ENCODE measurements at places on chromosomes 16 and 17.

DNA sequence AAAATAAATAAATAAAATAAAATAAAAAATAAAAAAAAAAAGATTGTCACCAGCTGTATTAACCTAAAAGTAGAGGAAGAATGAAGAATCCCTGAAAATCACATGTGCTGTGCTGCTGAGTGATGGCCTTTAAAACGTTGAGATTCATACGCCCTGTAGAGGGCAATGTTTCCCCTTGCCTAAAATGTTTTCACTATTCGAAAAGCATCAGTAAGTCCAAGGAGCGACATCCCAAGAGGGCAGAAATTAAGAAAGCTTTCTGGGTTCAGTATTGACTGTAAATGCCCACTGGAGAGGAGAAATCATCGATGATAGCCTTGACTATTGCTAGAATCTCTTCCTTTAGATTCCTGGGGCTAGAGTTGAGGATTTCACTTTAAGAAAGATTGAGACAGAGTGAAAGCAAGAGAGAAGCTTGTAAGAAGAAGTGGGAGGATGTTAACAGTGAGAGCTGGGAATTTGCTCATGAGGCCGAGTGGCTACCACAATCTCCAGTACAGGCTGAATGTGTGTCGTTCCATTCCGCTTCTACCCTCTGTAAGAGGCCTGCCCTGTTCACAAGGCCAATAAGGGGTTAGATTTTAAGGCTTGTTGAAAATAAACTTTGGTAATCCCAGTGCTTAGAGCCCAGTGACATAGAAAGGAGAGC is 170.8 kb upstream of the FAM20A start:
- DNase-seq, result peak; percentile 66

DNA sequence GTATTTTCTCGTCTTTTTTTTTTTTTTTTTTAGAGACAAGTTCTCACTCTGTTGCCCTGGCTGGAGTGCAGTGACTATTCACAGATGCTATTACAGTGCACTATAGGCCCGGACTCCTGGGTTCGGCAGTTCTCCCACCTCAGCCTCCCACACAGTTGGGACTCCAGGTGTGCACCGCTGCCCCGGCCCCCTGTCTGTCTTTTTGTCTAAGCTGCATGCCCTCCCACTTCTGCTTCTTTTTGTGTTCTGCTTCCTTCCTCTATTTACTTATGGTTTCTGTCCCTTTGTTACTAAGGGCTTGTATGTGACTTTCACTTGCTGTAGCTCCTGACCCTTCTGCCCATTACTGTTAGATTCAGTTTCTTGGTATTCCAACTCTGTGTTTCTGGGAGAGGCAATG is 20.5 kb downstream of the SLC7A6 start:
- no peak for DNase-seq

DNA sequence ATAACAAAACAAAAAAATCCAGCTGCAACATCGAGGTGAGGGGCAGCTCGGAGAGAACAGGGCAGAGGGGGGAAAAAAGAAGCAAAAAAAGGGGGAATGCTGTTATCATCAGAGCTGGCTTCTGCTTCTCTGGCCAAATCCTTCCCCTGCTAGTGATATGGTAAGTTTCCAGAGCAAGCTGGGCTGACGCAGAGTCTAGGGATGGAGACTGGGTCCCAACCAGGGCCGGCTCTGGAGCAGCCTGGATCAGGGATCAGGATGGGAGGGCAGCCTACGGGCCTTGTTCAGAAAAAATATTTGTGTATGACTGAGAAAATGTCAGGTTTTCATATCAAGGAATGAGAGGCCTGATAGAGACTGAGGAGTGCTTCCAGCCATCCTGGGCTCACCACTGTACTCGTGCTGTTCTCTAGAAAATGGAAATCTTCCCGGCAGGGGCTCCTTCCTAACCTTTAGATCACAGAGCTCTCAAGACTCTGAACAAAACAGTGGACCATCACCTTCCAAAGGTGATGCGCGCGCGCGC is 726 bp upstream of the C1QTNF1 start:
- DNase-seq, result no peak

GRCh38 chr17:43609613-43610385 is 51.9 kb downstream of the MEOX1 start:
- no peak for DNase-seq

GRCh38 chr17:44942456-44942855 is 5.1 kb downstream of the KIF18B start:
- DNase-seq, result no peak

DNA sequence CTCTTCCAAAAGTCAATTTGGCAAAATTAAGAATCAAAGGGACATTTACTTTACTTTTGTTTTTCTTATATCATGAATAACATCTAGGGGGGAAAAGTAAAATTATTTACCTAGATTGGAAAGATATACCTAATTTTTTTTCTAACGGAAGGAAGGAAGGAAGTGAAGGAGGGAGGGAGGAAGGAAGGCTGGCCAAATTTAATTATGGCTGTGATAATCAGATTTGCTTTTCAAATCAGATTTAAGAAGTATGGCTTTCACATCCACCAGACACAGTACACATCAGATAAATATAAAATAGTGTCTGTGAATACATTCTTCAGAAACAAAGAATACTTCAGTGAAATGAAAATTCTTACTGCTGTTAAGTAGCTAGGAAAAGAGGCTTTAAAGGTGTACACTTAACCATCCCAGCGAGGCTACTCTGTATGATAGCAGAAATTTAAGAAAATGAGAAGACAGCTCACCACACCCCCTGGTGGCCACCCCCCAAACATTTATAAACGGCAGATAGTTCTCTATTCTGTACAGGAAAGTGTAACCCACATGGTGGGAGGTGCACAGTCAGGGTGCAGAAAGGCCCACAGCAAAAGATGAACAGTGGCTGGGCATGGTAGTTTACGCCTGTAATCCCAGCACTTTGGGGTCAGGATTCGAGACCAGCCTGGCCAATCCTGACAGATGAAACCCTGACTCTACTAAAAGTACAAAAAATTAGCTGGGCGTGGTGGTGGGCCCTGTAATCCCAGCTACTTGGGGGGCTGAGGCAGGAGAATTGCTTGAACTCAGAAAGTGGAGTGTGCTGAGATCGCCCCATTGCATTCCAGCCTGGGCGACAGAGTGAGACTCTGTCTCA is 150.8 kb downstream of the SSH2 start:
- DNase-seq, result peak; percentile 59

GRCh38 chr17:60153606-60154390 is 4.0 kb downstream of the CA4 start:
- DNase-seq, result no peak

GRCh38 chr17:77274096-77274845 is 133.5 kb downstream of the SEC14L1 start:
- DNase-seq, result no peak
